ENCODE measurements at places on chromosomes 1 and 21. TPM values are rescaled to one million over a fixed set of nuclear protein-coding genes. Genes with fewer than 3 reads are reported as not detected.

DNA sequence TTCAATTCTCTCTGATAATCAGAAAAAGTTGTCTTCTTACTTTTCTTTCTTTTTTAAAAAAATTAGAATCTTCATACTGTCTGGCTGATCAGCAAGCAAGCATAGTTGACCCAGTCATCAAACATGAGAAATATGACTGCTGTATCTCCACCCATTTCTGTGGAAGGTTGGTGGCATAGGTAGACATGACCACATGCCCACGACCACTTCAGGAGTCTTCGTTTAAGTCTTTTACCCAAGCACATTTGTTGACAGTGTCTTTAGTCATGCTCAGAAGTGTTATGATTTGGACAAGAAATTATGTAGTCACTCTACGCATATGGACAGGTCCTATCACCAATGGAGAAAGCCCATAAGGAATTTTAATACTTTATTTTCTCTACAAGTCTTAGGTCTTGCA, 74.8 kb upstream of the HSPA13 start:
- no peak for DNase-seq

- DNase-seq, result no peak
These were observed 65.1 kb downstream of the GADD45A start for GRCh38 chr1:67749844-67750690.

- no peak for DNase-seq
These were observed 30.1 kb downstream of the SZT2 start for GRCh38 chr1:43419627-43420425.

CELA2A gene
- not detected for total RNA-seq

LRRC71 gene
- not detected for total RNA-seq

GRCh38 chr1:228142701-228143136, 2.6 kb downstream of the GUK1 start:
- DNase-seq, result peak; percentile 24

GRCh38 chr1:170593173-170594011, 61.4 kb downstream of the GORAB start:
- no peak for DNase-seq

DNA sequence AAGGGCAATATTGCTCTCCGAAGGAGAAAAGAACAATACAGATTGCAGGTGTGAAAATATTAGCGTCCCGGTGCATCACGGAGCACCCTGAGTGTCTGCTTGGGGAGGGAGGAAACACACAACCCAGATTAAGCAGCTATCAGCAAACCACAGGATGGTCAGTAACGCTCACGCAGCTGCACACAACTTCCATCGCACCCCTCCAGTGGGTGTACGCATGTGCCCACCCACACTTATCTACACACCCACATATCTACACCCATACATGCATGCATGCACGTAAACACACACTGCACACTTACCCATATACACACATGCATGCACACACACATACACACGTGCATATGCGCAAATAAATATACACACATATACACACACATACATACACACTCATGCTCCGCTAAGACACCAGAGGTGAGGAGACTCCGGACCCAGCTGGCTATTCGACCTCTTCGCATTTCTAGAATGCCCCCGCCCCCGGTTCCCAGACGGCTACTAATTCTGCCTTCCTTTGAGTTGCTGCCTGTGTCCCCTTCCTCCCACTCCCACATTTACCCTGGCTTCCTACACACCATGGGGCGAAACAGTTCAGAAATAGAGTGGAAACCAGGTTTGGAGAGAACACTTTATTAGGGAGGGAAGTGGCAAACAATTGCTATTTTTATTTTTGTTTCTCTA, 26.2 kb downstream of the ITPKB start:
- DNase-seq, result no peak

DNA sequence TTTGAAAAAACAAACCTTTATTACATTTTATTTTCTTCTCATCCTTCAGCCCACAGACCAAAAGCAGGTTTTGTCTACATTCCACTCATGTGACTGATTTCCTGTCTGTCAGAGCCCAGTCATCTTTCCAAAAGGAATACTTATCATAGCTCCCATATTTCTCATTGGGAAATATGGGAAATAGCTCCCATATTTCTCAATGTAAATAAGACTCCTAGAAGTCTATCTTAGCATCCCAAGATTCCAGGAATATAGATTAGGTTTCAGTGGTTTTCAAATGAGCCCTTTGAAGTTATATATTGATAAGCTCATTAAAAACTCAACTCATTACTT, 19.1 kb upstream of the NRDC start:
- no peak for DNase-seq
